ENCODE measurements at places on chromosomes 2 and 18.

DNA sequence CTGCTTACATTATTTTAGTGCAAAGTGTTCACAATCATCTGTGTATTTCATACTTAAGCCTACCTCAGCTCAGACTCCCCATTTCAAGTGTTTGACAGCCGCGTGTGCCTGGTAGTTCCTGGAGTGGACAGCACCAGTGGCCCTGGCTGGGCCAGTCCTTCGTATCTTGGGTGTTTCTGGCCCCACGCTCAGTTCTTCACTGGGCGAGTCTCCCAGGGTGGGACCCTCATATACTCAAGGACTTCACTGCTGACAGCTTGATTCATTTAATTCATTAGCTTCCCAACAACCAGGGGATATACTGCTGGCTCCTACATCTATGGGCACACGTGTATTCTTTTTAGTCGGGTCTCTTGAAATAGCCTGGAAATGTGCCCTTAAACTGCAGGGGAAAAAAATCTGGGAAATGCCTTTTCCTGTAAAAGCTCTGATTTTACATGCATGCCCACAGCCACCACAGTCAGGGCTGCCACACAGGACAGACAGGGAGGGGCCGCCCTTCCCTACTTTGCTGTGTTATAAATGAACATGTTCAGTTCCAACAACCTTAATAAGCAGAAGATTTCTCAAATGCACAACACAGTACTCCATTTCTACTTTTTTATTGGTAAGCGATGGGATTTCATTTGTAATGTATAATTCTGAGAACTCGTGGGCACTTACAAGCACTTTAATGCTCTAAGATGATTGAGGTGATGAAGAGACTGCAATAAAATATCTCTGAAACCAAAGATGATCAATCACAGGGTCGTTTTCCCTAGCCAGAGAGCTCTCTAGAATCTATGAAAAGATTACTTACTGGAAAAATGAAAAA is 205.5 kb upstream of the REV1 start:
- DNase-seq, result no peak

- peak; percentile 57 for DNase-seq
Observed at GRCh38 chr2:241350878-241351639, 5.0 kb upstream of the FARP2 start.

- no peak for DNase-seq
Observed at GRCh38 chr2:21288739-21289520, 165.2 kb downstream of the TDRD15 start.

GRCh38 chr18:48371854-48372602 is 37.2 kb downstream of the ZBTB7C start:
- no peak for DNase-seq

DNA sequence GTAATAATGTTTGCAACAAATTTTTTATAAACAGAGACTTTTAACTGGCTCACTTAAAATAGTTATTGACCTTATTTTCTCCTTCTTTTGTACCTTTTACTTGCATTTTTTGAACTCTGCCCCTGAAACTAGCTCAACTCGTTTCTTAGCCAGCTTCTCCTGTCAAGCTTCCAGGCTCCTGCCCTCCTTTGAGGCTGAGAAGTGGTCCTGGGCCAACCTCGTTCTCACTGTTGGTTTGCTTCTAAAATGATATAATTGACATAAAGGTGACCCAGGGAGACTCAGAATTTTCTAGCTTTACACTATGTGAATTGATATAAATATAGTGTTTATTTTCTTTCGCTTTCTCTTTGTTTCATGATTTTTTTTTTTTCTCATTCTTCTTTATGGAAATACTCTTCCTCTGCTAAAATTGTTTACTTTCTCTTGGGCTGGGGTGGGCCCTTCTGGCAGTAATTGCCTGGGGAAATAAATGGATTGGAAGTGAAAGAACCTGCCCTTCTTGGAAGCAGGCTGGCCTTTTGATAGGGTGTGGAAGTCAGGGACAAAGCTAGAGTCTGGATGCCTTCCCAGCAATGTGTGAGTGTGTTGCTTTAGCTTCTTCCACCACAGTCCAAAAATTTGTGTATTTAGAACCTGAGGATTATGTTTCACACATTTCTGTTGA is 30.7 kb downstream of the GPD2 start:
- no peak for DNase-seq

- no peak for DNase-seq
Observed at GRCh38 chr2:43022896-43023295, 203.5 kb downstream of the ZFP36L2 start.

DNA sequence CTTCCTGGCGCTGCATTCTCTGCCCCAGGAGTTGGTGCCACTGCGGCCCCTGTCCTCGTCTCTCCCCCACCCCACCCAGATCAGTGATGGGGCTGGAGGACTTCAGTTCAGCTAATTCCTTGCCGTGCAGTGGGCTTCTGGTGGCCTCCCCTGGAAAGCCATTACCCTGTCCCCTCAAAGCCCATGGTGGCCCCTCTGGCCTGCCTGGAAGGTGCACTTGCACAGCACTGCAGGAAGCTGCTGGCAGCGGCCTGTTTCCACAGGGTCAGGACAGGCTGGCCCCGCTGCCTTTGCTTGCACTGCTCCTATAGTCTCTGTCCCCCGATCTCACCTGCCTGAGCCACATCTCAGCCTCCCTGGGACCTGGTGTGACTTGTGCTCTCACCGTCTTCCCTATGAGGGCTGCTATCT is 105.1 kb downstream of the USP40 start:
- DNase-seq, result no peak

DNA sequence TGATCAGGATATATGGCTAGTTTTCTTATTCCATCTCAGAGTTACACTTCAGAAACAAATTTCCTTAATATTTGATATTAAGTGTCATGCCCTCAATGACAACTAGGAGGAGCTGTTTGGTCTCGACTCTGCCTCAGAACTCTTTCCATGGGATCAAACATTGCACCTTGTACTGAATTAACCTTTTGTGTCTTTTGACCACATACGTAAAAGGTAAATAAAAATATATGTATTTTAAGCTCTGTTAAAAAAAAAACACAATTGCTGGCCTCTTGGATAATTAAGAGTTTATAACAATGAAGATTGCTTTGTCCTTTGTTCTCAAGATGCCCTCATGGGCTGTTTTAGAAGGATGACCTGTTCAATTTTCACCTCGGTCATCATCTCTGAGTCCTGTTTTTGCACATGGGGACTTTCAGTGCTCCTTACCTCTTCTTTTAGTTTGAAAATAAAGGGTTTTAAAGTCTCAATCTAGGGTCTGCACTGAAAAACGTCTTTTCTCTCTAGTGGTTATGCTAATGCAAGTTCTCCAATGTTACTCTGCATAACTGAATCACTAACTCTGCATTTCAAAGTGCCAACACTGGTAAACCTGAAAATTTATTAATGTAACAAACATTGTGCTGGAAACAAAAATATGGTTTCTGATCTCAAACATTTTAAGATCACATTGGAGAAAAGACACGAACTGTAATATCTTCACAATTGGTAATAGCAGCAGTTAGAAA is 18.8 kb upstream of the FN1 start:
- DNase-seq, result peak; percentile 63

DNA sequence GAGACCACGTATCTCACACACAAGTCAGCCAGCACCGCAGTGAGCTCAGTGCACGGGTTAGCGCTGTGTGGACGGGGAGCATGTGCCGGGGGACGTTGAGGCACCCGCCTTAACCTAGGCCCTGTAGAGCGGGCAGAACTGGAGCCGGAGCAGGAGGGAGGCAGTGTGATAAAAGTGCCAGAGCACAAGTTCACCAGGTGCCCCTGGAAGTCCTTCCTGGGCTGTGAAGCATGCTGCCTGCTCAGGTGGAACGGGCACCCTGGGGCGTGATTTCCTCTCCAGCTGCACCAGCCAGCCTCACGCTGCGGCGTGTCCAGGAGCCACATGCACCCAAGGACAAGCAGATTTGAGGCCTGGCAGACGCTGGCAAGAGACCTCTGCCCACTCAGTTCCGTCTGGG is 50.3 kb downstream of the ITGB1BP1 start:
- DNase-seq, result no peak
